ENCODE measurements at places on chromosomes 11 and 22. TPM values are rescaled to one million over a fixed set of nuclear protein-coding genes. Genes with fewer than 3 reads are reported as not detected.
A peak's percentile ranks its signal among the peaks of the same experiment; 100 is the strongest.

DCPS gene
- 7.2 TPM for total RNA-seq

GRCh38 chr11:68189082-68189481 is 24.0 kb downstream of the KMT5B start:
- H3K27me3 ChIP-seq = peaks cover 2% of the 10 kb centered on the region
- no peak for DNase-seq
- H3K27ac ChIP-seq = no peak overlapping the region
- peaks cover 4% of the 10 kb centered on the region for H3K4me1 ChIP-seq
- H3K36me3 ChIP-seq = no peaks in the 10 kb centered on the region

P4HA3 gene
- not detected for total RNA-seq

BIK gene
- 17.3 TPM for total RNA-seq

HEPN1 gene
- not detected for total RNA-seq

GRCh38 chr11:130071211-130071712 is 1.6 kb downstream of the APLP2 start:
- H3K4me3 ChIP-seq = peak overlapping the region; percentile 95
- H3K27ac ChIP-seq = peak overlapping the region; percentile 71
- no peaks in the 10 kb centered on the region for H3K36me3 ChIP-seq
- no peak for DNase-seq
- H3K27me3 ChIP-seq = peaks cover 7% of the 10 kb centered on the region

TSGA10IP gene
- total RNA-seq = not detected

TRIM66 gene
- total RNA-seq = 59.5 TPM

DNA sequence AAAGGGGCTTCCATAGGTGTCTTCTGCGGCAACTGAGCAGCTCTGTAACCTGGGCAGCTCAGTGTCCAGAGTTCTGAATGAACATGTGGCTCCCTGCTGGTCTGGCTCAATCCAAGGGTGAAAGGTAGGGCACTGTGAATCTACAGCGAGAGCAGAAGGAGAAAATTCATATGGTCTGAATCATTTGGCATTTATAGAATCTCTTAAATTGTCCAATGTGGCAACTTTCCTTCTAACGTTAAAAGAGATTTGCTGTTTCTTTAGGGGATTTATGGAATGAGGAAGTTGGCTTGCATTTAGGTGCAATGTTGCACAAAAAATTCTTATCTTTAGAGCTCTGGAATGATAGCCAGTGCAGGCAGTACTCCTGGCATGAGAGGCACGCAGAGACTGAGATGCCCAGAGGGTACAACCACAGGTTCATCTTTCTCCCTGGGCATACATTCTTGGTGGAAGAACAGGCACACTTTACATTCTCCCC is 17.0 kb downstream of the ATXN10 start:
- H3K27me3 ChIP-seq = no peaks in the 10 kb centered on the region
- DNase-seq = no peak
- no peak overlapping the region for H3K27ac ChIP-seq
- no peak overlapping the region for H3K4me3 ChIP-seq
- H3K36me3 ChIP-seq = peaks cover 4% of the 10 kb centered on the region

- peak overlapping the region; percentile 3 for H3K27ac ChIP-seq
- no peak overlapping the region for H3K4me3 ChIP-seq
- peaks cover 13% of the 10 kb centered on the region for H3K4me1 ChIP-seq
- DNase-seq = no peak
- no peaks in the 10 kb centered on the region for H3K36me3 ChIP-seq
These were observed 60.9 kb upstream of the HSPA8 start for GRCh38 chr11:123122852-123123251.

LDHAL6A gene
- not detected for total RNA-seq

DNA sequence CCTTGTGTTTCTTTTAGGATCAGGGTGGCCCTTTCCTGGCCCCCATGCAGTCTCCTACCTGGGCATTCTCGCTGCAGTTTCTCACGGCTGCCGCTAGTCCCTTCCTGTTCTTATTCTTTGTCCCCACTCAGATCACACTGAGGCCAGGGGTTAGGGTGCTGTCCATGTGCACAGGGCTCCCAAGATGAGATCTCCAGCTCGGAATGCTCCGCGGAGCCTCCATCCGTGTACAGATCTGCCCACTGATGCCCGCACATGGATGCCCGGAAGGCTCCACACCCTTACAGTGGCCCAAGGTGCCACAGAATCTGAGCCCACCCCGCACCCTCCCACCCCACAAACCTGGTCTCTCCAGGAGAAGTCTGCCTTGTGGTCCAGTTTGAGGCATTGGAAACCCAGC is 457.3 kb downstream of the TBC1D22A start:
- no peaks in the 10 kb centered on the region for H3K4me1 ChIP-seq
- no peak overlapping the region for H3K27ac ChIP-seq
- peaks cover 8% of the 10 kb centered on the region for H3K27me3 ChIP-seq
- no peaks in the 10 kb centered on the region for H3K36me3 ChIP-seq
- no peak overlapping the region for H3K4me3 ChIP-seq

DNA sequence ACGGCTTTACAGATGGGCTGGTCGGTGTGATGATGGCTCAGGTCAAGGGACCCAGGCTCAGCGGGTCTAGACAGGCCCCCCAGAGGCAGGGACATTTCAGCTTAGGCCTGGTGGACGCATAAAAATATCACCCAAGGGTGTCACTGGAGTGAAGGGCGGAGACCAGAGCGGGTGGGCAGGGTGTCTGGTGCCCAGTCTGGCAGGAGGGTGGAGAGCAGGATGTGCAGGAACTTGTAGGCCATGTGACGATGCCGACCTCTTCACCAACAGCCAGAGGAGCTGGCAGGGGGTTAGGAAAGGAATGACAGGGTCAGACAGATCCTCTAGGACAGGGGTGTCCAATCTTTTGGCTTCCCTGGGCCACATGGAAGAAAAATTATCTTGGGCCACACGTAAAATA is 4.5 kb downstream of the MAPK8IP1 start:
- DNase-seq = peak; percentile 3
- peaks cover 25% of the 10 kb centered on the region for H3K27me3 ChIP-seq
- no peaks in the 10 kb centered on the region for H3K36me3 ChIP-seq
- peaks cover 65% of the 10 kb centered on the region for H3K4me1 ChIP-seq
- no peak overlapping the region for H3K27ac ChIP-seq

NLRP6 gene
- not detected for total RNA-seq

- no peak overlapping the region for H3K4me3 ChIP-seq
- no peaks in the 10 kb centered on the region for H3K36me3 ChIP-seq
- H3K27ac ChIP-seq = peak overlapping the region; percentile 77
- peaks cover 29% of the 10 kb centered on the region for H3K4me1 ChIP-seq
- DNase-seq = no peak
These were observed 31.0 kb downstream of the CECR2 start for GRCh38 chr22:17400305-17400704.

GRAMD1B gene
- 12.2 TPM for total RNA-seq

PLAAT5 gene
- 11.2 TPM for total RNA-seq

- H3K27me3 ChIP-seq = peaks cover 7% of the 10 kb centered on the region
- no peak for DNase-seq
- H3K4me1 ChIP-seq = peaks cover 21% of the 10 kb centered on the region
- no peak overlapping the region for H3K4me3 ChIP-seq
These were observed 46.4 kb downstream of the CD82 start for GRCh38 chr11:44611687-44612434.

DNA sequence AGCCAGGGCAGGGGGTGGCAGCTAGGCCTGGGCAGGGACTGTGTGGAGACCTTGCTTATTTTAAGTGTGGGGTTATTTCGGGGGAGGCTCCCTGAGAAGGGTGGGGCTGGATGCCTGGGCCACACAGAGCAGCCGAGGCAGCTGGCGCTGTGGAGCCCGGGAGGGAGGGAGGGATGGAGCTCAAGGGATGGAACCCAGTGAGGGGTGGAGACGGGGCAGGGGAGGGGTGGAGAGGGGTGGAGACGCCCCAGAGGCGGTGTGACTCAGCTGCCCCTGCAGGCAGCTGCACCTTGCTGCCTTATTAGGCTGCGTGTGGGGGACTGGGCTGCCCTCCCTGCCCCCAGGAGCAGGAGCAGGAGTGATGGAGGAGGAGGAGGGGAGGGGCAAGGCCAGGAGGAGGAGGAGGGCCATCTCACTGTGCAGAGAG is 9.8 kb upstream of the TSSC4 start:
- no peak for DNase-seq
- peaks cover 11% of the 10 kb centered on the region for H3K27me3 ChIP-seq
- peak overlapping the region; percentile 81 for H3K27ac ChIP-seq
- H3K4me3 ChIP-seq = no peak overlapping the region

DNA sequence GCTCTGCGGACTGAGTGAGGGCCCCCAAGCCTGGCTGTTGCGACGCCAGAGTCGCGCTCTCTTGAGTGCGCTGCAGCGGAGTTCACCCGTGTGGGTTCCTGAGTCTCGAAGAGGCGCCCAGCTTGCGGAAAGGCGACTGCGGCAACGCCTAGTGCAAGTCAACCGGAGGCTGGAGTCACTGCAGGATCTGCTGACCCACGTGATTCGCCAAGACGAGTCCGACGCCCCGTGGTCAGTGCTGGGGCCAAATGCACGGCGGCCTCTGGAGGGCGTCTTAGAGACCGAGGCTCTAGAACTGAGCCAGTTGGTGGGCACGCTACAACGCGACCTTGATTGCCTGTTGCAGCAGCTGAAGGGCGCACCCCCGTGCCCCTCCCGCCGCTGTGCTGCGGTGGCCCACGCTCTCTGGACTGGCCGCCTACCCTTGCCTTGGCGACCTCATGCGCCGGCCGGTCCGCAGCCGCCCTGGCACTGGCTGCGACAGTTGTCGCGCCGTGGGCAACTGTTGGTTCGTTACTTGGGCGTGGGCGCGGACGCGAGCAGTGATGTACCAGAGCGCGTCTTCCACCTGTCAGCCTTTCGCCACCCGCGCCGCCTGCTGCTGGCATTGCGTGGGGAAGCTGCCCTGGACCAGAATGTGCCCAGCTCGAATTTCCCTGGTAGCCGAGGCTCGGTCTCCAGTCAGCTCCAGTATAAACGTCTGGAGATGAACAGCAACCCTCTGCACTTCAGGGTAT is 32.6 kb downstream of the RRP8 start:
- no peaks in the 10 kb centered on the region for H3K36me3 ChIP-seq
- peaks cover 6% of the 10 kb centered on the region for H3K27me3 ChIP-seq
- no peak overlapping the region for H3K4me3 ChIP-seq
- H3K27ac ChIP-seq = no peak overlapping the region
- DNase-seq = no peak
- H3K4me1 ChIP-seq = no peaks in the 10 kb centered on the region

DNA sequence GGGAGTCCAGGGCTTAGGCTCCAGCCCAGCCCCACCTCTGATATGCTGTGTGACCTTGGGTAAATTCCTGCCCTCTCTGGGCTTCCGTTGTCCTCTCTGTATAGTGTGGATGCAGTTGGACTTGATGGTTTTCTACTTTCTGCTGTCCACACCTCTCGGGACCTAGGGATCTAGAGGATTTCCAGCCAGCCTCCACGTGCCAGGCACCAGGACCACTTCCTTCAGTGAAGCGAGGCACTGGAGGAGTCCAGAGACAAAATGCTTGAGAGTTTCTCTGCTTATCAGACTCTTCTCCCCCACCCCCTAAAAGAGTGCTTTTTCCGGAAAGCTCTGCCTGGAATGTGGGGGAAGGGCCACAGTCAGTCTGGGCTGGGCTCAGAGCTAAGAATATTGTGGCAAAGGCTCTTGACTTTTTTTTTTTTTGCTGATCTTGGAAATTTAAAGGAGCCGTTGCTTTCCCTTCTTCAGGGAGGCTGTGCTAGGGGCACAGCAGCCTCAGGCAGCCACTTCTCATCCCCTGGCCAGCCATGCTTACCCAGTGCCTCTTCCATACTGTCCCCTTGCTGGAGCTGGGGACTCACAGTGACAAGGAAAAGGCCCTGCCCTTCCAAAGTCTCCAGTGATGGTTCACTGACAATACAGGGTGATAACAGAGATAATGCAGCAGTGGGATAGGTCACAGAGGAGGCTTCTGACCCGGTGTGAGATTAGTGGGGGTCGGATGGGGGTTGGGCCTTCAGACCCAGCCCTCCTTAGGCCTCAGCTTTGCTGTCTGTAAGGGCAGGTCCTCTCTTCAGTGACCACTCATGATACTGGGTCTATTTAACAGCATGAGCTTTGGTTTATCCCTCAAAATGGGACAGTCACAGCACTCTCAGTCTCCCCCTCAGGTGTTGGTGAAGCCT is 2.9 kb upstream of the SERPINH1 start:
- DNase-seq = no peak
- H3K27ac ChIP-seq = no peak overlapping the region
- no peak overlapping the region for H3K4me3 ChIP-seq
- H3K27me3 ChIP-seq = peaks cover 9% of the 10 kb centered on the region

- H3K4me3 ChIP-seq = peak overlapping the region; percentile 65
- H3K36me3 ChIP-seq = peaks cover 15% of the 10 kb centered on the region
- H3K4me1 ChIP-seq = peaks cover 16% of the 10 kb centered on the region
- peak overlapping the region; percentile 40 for H3K27ac ChIP-seq
These were observed 1.7 kb upstream of the SCUBE2 start for GRCh38 chr11:9092853-9093778.

TRPM5 gene
- not detected for total RNA-seq

RTN4R gene
- total RNA-seq = 38.3 TPM

RAPSN gene
- 0.54 TPM for total RNA-seq

DNA sequence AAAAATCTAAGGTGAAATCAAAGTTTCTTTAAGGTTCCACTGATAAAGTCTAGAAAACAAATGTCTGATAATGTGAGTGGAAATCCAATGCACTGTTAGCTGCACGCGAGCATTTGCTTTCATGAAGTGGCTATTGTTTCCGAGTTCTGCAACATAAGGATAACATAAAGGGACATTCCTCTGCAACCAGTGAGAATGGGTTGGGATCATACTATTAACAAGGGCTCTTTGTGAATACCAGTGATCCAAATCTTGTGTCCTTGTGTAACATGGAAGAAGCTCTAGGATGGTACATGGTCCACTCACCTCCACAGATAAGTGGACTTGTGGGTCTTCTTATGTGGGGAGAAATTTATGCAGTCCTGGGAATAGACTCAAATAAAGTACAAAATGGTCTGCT is 24.6 kb downstream of the APIP start:
- DNase-seq = no peak
- H3K27ac ChIP-seq = no peak overlapping the region
- H3K27me3 ChIP-seq = peaks cover 3% of the 10 kb centered on the region
- peaks cover 8% of the 10 kb centered on the region for H3K36me3 ChIP-seq
- H3K4me1 ChIP-seq = peaks cover 14% of the 10 kb centered on the region

DNA sequence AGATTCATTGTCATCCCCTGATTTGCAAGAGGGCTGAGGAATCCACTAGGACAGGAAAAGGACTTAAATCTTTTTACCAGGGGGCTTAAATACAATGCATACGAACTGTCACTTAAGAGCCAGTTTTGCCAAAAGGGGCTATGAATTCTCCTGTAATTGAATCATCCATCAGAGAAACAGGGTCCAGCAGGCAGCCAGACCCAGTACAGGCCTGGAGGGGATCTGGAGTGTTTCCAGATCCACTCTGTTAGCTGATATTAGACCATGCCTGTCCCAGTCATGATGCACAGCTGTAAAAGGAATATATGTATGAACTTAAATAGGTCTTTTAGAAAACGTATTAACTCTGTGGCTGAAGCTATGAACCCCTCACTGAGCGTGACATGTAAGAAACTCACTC is 53.8 kb upstream of the PRSS23 start:
- peaks cover 3% of the 10 kb centered on the region for H3K27me3 ChIP-seq
- H3K4me3 ChIP-seq = no peak overlapping the region
- H3K27ac ChIP-seq = no peak overlapping the region

GRCh38 chr11:47631473-47631872 is 10.9 kb downstream of the MTCH2 start:
- peaks cover 2% of the 10 kb centered on the region for H3K27me3 ChIP-seq
- no peaks in the 10 kb centered on the region for H3K4me1 ChIP-seq
- H3K36me3 ChIP-seq = peaks cover 5% of the 10 kb centered on the region
- no peak overlapping the region for H3K4me3 ChIP-seq
- H3K27ac ChIP-seq = no peak overlapping the region
- DNase-seq = no peak

Data from glutamatergic neuron (in vitro differentiated cells).